Stimulated activated naive B cell treated with anti-CD40 and anti-IgM and Interleukin-4, amounts not matched to agents 10 μg/mL and 1 μg/mL and 100 μg/mL, for 72 hours (primary cell): ENCODE measurements at places on chromosomes 13 and 19.

DNA sequence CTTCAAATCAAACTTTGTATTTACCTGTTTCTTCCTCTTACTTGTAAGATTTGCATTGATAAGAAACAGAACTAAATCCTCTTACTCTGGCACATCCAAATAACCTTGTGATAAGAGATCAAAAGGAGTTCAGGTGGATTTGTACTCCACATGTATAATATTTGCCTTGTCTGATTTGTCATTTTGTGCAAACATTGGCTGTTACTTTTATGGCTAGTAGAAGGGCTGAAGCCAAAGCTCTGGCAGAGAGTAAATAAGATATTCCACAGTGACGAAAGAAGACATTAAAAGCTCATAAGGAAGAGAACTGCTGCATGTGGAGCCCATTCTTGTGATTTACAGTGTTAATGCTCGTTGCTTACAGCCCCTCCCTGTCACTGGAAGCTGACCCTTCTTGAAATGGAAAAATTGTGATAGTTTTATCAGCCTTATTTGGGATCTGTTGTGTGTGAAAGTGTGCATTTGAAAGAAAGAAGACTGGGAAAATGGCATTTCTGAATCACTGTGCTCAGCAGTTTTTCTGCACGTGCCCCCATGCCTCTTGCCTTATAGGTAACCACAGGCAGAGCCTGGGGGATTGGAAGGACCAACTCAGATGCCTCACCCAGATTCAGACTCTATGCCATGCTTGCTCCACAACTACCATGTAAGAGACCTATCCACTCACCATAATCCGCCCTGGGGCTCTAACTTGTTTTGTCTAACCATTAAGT lies 68.2 kb downstream of the OXGR1 start:
- DNase-seq = no peak
- no peak overlapping the region for H3K27ac ChIP-seq
- no peaks in the 10 kb centered on the region for H3K36me3 ChIP-seq
- H3K27me3 ChIP-seq = no peaks in the 10 kb centered on the region
- no peak overlapping the region for H3K4me3 ChIP-seq

- H3K27ac ChIP-seq = no peak overlapping the region
- DNase-seq = no peak
- no peak overlapping the region for H3K4me3 ChIP-seq
- H3K36me3 ChIP-seq = peaks cover 23% of the 10 kb centered on the region
These were observed 182.8 kb downstream of the RGCC start for GRCh38 chr13:41639955-41640780.

DNA sequence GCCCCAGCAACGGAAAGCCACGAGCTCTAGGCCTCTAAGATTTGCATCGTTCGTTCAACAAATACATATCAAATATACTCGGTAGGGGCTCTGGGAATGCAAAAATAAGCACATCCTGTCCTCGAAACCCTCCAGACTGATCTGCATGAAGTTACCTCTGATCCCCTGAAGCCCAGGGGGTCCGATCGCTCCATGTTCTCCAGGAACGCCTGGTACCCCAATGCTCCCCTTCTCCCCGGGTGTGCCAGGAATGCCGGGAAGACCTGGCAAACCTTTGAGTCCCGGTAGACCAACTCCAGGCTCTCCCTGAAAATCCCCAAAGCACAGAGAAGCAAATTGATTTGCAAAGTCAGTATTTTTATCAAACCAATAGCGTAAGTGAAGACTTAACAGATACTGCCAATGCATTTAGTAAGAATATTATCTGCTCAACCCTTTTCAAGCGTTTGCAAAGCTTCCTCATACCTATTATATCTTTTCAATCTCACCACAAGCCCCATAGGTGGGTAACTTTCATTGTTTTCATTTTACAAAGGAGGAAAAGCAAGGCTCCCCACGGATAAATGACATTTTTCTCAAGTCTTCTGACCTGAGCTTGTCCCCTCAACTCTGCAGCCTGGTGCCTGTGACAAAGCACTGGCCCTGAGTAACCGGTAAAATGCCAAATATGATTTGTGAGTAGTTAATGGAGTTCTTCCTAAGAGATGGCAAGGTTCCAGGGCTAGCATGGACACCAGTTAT lies 127.7 kb downstream of the COL4A1 start:
- no peaks in the 10 kb centered on the region for H3K4me1 ChIP-seq
- H3K4me3 ChIP-seq = no peak overlapping the region
- DNase-seq = no peak
- H3K27ac ChIP-seq = no peak overlapping the region
- no peaks in the 10 kb centered on the region for H3K27me3 ChIP-seq

GRCh38 chr13:26528527-26528926 lies 29.0 kb upstream of the WASF3 start:
- no peak overlapping the region for H3K27ac ChIP-seq
- no peaks in the 10 kb centered on the region for H3K4me1 ChIP-seq
- no peak overlapping the region for H3K4me3 ChIP-seq
- DNase-seq = no peak
- H3K36me3 ChIP-seq = no peaks in the 10 kb centered on the region

- peaks cover 30% of the 10 kb centered on the region for H3K4me1 ChIP-seq
- H3K27ac ChIP-seq = no peak overlapping the region
- DNase-seq = no peak
- no peaks in the 10 kb centered on the region for H3K27me3 ChIP-seq
These were observed 59.1 kb downstream of the AKAP11 start for GRCh38 chr13:42331009-42331408.
